ENCODE measurements at places on chromosomes 16 and 17.
A peak's percentile ranks its signal among the peaks of the same experiment; 100 is the strongest.

DNA sequence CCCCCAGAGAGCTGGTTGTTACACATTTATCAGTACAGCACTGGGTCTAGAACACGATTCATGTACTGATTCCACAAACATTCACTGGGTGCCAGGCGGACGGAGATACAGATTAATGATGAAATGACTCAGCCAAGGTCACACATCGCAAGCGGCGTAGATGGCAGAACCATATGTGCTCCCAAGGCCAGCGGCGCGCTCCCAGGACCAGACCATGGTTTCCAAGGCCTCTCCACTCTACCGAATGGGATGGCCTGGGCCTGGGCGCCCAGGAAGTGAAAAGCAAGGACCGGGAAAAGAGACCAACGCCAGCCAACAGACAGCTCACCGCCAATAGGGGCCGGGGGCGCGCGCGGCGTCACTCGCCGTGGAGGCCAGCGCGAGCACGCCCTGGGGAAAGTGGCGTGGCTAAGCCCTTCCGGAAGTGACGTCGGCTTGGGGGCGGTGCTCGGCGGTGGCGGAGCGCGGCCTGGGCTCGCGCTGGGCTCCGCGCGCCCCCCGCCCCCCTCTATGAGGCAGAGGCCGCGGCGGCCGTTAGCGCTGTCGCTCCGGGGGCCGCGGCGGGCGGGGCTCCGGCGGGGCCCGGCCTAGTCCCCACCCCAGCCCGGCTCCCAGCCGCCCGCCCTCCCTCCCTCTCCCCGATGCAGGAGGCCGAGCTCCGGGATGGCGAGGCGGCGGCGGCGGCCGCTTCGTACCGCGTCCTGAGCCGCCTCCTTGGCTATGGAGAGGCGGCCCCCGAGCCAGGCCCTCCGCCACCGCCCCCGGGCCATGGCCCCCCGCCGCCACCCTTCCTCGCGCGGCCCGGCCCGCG is at the start of gene SOCS7:
Gene SOCS7, plus strand, starts transcription at position 433 of the 811 bp plus-strand sequence. Its CDS starts 209 bp downstream, at position 642.
- H3K27me3 ChIP-seq: no peaks in the 10 kb centered on the region
- H3K4me1 ChIP-seq: peaks cover 50% of the 10 kb centered on the region
- no peaks in the 10 kb centered on the region for H3K36me3 ChIP-seq
- H3K27ac ChIP-seq: peak within 1 kb of the TSS; percentile 90
- peak; percentile 93 for DNase-seq

- no peak for DNase-seq
- H3K36me3 ChIP-seq: no peaks in the 10 kb centered on the region
- peaks cover 10% of the 10 kb centered on the region for H3K4me1 ChIP-seq
- no peak overlapping the region for H3K27ac ChIP-seq
Observed at GRCh38 chr17:56973520-56973919, 4.4 kb upstream of the SCPEP1 start.

GRCh38 chr17:39139161-39139511 is 12.3 kb downstream of the PLXDC1 start:
- no peaks in the 10 kb centered on the region for H3K36me3 ChIP-seq
- no peaks in the 10 kb centered on the region for H3K27me3 ChIP-seq
- DNase-seq: no peak
- no peaks in the 10 kb centered on the region for H3K4me1 ChIP-seq
- no peak overlapping the region for H3K27ac ChIP-seq

- no peak overlapping the region for H3K27ac ChIP-seq
- peaks cover 6% of the 10 kb centered on the region for H3K36me3 ChIP-seq
- DNase-seq: peak; percentile 75
- H3K27me3 ChIP-seq: peaks cover 43% of the 10 kb centered on the region
Observed at GRCh38 chr17:38667099-38667786, 7.5 kb downstream of the EPOP start.

Data from activated CD4-positive, alpha-beta memory T cell treated with anti-CD3 and anti-CD28 coated beads for 36 hours (primary cell).